ENCODE measurements at places on chromosomes 3 and 15.

DNA sequence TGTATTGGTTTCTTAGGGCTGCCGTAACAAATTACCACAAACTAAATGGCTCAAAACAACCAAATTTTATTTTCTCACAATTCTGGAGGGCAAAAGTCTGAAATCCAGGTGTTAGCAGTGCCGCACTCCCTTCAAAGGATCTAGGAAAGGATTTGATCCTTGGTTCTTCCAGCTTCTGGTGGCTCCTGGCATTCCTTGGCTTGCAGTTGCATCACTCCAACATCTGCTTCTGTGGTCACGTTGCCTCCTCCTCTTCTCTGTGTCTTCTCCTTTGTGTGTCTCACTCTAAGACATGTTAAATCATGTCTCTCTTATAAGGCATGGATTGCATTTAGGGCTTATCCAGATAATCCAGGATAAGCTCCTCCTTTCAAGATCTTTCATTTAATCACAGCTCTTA is 262.2 kb downstream of the MEX3B start:
- no peak for DNase-seq

GRCh38 chr15:90315278-90315982 is 36.7 kb upstream of the ZNF774 start:
- no peak for DNase-seq

- DNase-seq, result no peak
These were observed 219.0 kb downstream of the LSAMP start for GRCh38 chr3:116226266-116226665.

- DNase-seq, result no peak
These were observed 615.7 kb upstream of the UBE2E2 start for GRCh38 chr3:22587446-22587845.

GRCh38 chr15:101028321-101028720 is 109.2 kb downstream of the LRRK1 start:
- DNase-seq, result no peak

DNA sequence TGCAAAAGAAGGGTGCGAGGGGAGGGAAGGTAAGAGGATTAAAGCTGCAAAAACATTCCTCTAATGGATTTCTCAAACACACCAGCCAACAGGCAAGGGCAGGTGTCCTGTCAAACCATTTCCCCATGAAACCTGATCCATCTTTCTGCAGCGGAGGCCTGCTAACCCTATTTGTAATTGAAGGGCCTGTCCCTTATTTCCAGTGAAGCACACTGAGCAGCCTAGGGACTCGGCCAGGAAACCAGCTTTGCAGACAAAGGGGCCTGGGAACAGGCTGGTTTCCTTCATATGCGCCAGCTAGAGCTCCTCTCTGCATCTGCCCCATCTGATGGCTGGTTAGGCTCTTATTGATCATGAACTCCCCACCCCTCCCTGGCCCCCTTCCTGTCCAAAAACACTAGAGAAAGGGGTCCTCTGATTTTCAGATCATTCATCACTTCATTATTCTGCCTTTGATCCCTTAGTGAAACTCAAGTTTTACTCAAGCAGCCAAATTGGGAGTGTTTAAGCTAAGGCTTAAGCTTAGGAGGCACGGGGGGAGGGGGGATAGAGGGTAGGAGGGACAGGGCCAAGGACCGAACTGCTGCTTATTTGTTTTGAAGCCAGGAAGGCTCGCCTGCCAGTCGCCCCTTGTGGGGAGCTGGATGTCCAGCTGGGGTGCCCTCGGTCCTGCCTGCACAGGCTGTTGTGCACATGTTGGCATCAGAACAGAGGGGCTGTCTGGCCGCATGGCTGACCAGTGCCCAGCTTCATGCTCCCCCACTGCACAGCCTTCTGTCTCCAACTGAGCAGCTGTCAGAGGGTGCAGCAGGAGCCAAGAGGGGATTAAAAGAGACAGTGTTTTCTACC is 53.1 kb downstream of the BOC start:
- no peak for DNase-seq

- DNase-seq, result peak; percentile 52
These were observed 459.5 kb downstream of the NR2F2 start for GRCh38 chr15:96790004-96790403.

DNA sequence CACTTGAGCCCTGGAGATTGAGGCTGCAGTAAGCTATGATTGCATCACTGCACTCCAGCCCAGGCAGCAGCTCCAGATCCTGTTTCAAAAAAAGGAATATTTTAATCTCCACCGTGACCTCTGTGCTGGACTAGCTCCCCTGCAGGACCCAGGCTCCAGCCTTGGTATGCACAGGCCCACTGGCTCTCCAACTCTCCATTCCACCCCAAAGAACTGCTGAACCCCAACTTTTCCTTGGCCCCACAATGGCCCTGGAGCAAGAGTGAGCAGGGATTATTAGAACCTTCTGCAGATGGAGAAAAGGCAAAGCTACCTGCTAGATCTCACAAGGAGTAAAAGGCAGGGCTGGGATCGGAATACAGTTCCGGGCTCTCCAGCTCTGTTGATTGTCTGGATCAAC is 32.8 kb upstream of the SFMBT1 start:
- DNase-seq, result no peak

All from HL-60 (cell line).